Pericardium fibroblast (primary cell): ENCODE measurements at places on chromosomes 1 and 21. TPM values are rescaled to one million over a fixed set of nuclear protein-coding genes. Genes with fewer than 3 reads are reported as not detected.

USP16 gene
- total RNA-seq: 12.9 and 24.4 TPM in 2 replicates

FLG gene
- total RNA-seq: not detected in 2 replicates

OLIG2 gene
- not detected in 2 replicates for total RNA-seq

RIPPLY3 gene
- total RNA-seq: not detected in 2 replicates

LCE1D gene
- not detected in 2 replicates for total RNA-seq

KCNA2 gene
- total RNA-seq: 0.12 TPM in 1 of 2 replicates, not detected in the other

LDLRAD1 gene
- not detected in 2 replicates for total RNA-seq

BACE2 gene
- 34.5 and 36.7 TPM in 2 replicates for total RNA-seq

RBM11 gene
- 0.77 TPM in 1 of 2 replicates, not detected in the other for total RNA-seq

PTPN14 gene
- total RNA-seq: 24.6 and 27.7 TPM in 2 replicates

OR2T35 gene
- not detected in 2 replicates for total RNA-seq

RCC2 gene
- 41.8 and 50.9 TPM in 2 replicates for total RNA-seq

FAM229A gene
- total RNA-seq: 4.9 and 7.4 TPM in 2 replicates

CCDC30 gene
- total RNA-seq: 0.47 and 0.51 TPM in 2 replicates

PDPN gene
- total RNA-seq: 32.9 and 44.9 TPM in 2 replicates

CFHR4 gene
- not detected in 2 replicates for total RNA-seq

VTCN1 gene
- total RNA-seq: not detected in 2 replicates

RPL11 gene
- 1,531 and 1,875 TPM in 2 replicates for total RNA-seq

EPS8L3 gene
- not detected in 2 replicates for total RNA-seq

HES3 gene
- not detected in 2 replicates for total RNA-seq

S100A7 gene
- not detected in 2 replicates for total RNA-seq

TTC22 gene
- not detected in 2 replicates for total RNA-seq

CDC14A gene
- 3.0 and 5.0 TPM in 2 replicates for total RNA-seq

IFT25 gene
- 9.2 and 19.8 TPM in 2 replicates for total RNA-seq

NAXE gene
- total RNA-seq: 61.6 and 67.2 TPM in 2 replicates

SLC45A1 gene
- total RNA-seq: 2.8 and 3.0 TPM in 2 replicates

SPRR2B gene
- total RNA-seq: not detected in 2 replicates

CYP4A11 gene
- total RNA-seq: not detected in 2 replicates

TOR1AIP2 gene
- 54.1 and 55.9 TPM in 2 replicates for total RNA-seq

LCE2C gene
- not detected in 2 replicates for total RNA-seq
